ENCODE measurements at places on chromosomes 2 and 18.

DNA sequence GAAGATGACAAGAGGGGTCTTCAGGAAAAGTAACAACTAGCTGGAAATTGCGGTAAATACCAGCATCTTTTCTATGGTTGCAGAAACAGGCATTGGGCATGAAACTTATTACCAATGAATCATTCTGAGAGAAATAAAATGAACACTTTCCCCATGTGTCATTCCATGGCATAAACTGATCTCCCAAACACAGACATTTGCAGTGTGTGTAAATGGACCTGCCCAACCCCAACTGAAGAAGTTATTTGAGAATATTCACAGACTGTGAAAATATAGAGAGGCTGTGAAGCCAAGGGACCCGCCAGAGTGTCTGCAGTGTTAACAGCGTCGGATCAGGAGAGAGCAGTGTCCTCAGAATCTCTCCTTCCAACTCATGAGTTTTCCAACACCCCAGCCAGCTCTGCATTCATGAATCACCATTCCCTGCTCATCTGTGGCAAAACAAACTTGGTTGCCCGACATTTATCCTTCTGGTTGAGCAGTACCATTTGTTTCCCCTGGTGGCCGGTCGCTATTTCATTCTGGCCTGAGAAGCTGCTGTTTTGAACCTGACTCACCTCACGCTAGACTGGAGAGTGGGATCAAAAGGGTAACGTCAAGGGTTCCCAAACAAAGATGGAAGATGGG lies 238.4 kb downstream of the PID1 start:
- no peak for DNase-seq

DNA sequence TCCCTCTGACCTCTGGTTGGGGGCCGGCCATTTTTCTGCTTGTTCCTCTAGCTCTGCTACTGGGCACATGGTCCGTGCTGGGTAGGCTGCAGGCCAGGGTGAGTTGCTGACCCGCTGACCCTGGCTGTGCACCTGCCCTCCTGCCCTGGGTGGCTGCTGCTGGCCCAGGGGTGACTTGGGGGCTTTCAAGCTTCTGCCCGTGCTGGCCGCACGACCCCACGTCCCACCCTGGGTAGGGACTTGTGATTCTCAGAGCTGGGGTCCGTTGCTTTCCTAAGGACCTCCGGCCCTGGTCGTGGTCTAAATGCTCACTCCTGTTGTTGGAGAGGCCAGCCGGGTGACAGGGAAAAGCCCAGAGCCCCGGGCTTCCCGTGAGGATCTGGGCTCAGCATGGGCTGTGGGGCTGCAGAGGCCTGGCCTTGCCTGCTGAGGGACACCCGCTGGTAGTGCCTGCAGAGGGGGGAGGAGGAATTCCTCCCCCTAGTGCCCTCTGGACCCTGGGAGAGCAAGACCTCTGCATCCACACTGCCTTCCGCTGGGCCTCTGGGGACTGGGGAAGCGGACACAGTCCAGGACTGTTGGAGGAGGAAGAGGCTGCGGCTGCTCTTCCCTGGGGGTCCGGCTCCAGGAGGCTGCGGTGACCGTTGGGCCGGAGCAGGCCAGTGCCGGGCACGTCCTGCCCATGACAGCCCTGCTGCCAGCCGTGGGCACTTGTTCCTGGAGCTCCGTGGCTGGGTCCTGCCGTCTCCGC lies 6.3 kb upstream of the GAL3ST2 start:
- no peak for DNase-seq

DNA sequence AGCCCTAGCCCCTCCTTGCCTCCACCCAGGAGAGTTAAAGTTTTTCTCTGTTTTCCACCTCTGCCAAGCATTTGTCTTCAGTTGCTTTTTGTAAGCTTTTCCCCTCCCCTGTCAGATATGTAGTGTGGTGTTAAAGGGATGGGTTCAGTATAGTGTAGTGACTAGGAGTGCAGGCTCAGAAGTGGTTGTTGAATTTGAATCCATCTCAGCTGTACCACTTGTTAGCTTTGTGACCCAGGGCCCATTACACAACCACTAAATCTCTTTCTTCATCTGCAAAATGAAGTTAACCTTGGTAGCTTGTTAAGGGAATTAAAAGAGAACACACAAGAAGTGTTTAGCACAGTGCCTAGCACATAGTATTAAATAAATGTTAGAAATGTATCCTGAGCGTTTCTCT lies 56.9 kb downstream of the MAP3K20 start:
- no peak for DNase-seq

DNA sequence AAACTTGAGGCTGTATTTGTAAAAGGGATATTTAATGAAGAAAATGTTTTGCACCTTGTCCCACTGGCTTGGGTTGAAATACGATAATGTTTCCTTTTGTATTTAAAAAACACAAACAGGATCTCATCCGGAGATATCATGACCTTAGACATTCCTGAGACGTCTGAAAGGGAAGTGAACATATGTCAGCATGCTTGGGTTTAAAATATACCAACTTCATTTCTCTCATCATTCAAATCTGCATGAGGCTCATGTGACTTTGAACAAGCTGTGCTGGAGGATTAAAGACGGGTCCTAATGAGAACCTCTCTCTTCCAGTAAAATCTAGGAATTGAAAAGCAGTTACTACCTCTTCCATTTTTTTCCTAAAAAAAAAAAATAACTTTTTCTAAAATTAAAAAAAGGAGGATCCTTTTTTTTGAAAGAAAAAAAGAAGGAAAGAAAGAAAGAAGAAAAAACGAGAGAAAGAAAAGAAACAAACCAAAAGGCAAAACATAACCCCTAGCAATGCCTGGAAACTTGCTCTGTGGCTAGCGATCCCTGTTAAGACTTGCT lies 106.8 kb upstream of the ZFP36L2 start:
- DNase-seq: no peak

DNA sequence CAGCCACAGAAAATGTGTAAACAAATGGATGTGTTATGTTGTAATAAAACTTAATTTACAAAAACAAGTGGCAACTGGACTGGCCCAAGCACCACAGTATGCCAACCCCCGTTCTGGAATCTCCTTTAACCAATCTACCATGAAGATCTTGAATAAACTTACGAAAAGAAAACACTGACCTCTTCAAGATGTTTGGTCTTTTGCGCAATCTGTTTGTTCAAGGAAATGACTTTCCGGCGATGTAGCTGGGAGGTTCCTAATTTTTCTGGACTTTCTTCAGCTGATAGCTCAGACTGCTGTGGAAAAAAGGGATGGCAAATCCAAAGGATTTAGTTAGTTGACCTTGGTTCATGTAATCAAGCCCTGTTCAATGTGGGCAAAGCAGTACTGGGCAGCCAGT lies 55.7 kb downstream of the CCDC93 start:
- no peak for DNase-seq

DNA sequence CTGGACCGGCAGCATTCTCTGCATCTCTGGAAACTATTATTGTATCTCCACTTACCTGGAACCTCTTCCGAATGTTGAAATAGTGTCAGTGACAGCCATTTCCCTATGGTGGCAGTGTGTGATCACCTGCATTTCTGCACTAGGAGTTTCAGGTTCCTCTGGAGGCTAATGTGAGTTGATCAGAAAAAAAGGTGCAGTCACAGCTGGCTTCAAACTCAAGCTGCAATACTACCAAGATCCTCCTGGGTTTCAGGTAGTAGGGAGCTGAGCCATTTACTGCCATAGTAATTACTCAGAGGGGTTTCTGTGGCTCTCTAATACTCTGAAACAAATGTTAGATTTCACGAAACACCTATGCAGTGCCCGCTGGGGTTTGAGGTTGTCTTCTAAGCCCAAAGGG lies 183.5 kb upstream of the OSR1 start:
- DNase-seq: no peak

DNA sequence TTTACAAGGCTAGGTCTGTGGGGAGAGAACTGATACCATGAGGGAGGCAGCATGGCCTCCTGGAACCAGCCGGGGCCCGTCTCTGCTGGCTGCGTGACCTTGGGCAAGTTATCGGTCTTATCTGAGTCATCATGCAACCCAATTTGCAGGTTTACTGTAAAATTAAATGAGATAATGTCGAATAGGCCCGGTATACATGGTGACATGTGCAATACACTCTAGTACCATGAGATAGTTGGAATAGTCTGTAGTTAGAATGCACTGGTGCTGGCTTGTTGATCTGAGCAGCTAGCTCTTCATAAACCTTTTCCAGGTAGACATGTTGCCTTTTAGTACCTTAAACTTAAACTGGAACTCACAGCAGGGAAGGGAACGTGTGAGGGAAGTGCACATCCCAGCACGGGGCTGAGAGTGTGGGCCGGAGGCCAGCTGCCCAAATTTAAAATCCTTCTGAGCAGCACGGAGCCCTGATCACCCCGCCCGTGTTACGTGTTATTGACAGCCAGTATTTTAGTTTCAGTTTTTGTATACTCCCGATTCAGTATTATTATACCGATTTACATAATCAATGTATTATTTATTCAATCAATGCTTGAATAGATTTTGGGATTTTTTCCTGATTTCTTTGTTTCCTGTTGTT lies 72.4 kb upstream of the HS6ST1 start:
- DNase-seq: no peak

GRCh38 chr2:64406407-64406774 lies 47.6 kb upstream of the LGALSL start:
- no peak for DNase-seq

DNA sequence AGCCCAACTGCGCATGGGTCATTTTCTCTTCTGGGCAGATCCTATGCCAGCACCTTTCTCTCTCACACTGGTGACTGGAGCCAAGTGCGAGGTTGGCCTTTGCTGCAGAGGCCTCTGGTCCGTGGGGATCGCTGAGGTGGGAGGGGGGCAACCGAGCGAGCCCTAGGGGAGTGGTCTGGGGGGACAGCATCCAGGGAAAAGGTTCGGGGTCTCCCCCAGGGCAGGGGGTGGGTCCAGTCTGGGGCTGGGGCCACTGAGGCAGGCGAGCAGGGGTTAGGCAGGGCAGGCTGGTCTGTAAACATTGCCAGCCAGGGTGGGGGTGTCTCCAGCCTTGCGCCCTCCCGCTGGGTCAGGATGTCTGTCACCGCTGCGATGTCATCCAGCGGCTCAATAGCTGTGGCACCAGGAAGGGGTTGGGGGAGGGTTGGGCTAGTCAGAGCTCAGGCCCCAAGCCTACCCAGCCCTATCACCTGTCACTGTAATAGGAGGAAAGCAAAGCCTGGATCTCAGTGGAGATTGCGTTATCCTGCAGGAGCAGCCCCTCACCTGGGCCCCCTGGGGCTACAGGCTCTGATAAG lies 4.7 kb downstream of the WDR54 start:
- no peak for DNase-seq

DNA sequence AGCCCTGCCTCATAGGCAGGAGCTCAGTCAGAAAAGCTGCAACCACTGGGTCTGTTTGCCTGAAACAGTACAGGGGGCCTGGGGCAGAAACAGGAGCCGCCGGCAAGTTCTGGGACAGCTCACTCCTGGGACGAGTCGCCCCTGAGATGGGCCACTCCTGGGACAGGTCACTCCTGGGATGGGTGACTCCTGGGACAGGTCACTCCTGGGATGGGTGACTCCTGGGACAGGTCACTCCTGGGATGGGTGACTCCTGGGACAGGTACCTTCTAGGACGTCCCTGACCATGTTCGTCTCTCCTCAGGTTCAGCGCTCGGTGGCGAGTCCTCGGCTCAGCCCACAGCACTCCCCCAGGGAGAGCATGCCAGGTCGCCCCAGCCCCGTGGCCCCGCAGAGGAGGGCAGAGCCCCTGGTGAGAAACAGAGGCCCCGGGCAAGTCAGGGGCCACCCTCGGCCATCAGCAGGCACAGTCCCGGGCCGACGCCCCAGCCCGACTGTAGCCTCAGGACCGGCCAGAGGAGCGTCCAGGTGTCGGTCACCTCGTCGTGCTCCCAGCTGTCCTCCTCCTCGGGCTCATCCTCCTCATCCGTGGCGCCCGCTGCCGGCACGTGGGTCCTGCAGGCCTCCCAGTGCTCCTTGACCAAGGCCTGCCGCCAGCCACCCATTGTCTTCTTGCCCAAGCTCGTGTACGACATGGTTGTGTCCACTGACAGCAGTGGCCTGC lies 51.8 kb downstream of the NTSR2 start:
- DNase-seq: no peak

DNA sequence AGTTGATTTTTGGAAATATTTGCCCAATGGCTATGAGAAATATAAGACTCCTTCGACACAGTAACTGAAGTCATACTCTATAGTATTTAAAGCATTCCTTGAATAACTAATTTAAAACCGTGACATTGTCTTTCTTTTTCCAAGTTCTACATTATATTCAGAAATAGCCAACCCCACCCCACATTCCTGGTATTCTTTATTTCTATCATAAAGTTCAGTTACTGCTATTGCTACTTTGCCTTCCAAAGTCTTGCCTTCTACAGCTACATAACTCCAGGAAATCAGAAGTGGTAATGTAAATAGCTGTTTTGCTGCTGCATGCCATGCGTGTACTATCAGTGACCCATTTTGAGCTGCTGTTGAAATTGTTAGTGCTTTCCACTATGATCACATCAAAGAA lies 45.1 kb upstream of the SETBP1 start:
- DNase-seq: no peak
